Activated CD4-positive, alpha-beta memory T cell treated with anti-CD3 and anti-CD28 coated beads for 36 hours (primary cell): ENCODE measurements at places on chromosomes 2 and 18. TPM values are rescaled to one million over a fixed set of nuclear protein-coding genes. Genes with fewer than 3 reads are reported as not detected.

Gene FBLN7
- total RNA-seq = 38.9 TPM

Gene CRYGD
- not detected for total RNA-seq

DNA sequence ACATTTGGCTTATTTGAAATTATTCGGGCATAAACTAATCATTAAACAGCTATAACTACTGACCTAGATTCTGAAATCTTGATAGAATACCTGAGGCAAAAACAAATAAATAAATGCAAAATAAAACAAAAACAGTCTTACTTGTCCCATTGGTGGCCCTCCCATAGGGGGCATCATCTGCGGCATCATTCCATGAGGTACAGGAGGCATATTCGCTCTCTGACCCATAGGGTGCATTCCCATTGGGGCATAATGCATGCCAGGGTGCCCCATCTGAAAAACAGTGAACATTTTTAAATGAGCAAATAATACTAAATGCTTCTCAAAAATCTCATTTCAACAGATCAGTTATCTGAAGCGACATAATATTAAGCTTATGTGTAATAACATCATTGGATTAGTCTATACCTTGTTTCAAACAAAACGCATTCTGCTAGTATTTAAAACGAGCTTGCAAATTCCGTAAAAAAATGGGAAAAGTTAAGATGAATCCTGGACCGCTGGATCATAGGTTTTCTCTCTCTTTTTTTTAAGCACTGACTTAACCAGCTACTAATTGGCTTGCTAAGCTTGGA, 1.3 kb downstream of the PRPF40A start:
- H3K27ac ChIP-seq = peak overlapping the region; percentile 100
- H3K27me3 ChIP-seq = no peaks in the 10 kb centered on the region
- peaks cover 62% of the 10 kb centered on the region for H3K4me1 ChIP-seq

- no peak overlapping the region for H3K27ac ChIP-seq
- H3K4me1 ChIP-seq = no peaks in the 10 kb centered on the region
- no peaks in the 10 kb centered on the region for H3K36me3 ChIP-seq
- H3K27me3 ChIP-seq = no peaks in the 10 kb centered on the region
- DNase-seq = no peak
Measured at GRCh38 chr2:13676269-13676668, 956.2 kb upstream of the LRATD1 start.
